Fibroblast of villous mesenchyme (primary cell): ENCODE measurements at places on chromosomes 11 and 22. TPM values are rescaled to one million over a fixed set of nuclear protein-coding genes. Genes with fewer than 3 reads are reported as not detected.

- no peak for DNase-seq
Measured at GRCh38 chr11:45282081-45282480, 4.1 kb downstream of the SYT13 start.

EML3 gene
- 15.5 and 21.6 TPM in 2 replicates for total RNA-seq

- peak; percentile 99 for DNase-seq
Measured at GRCh38 chr11:66051766-66052663, at the start of gene SF3B2. Gene SF3B2, plus strand, starts transcription at chr11:66052364. Its CDS starts 21 bp downstream, at chr11:66052385.

MRPL11 gene
- total RNA-seq = 38.0 and 46.7 TPM in 2 replicates

CSF2RB gene
- 2.6 and 11.2 TPM in 2 replicates for total RNA-seq

GRCh38 chr11:39971938-39972337 is 1487.5 kb downstream of the LRRC4C start:
- no peak for DNase-seq

DNA sequence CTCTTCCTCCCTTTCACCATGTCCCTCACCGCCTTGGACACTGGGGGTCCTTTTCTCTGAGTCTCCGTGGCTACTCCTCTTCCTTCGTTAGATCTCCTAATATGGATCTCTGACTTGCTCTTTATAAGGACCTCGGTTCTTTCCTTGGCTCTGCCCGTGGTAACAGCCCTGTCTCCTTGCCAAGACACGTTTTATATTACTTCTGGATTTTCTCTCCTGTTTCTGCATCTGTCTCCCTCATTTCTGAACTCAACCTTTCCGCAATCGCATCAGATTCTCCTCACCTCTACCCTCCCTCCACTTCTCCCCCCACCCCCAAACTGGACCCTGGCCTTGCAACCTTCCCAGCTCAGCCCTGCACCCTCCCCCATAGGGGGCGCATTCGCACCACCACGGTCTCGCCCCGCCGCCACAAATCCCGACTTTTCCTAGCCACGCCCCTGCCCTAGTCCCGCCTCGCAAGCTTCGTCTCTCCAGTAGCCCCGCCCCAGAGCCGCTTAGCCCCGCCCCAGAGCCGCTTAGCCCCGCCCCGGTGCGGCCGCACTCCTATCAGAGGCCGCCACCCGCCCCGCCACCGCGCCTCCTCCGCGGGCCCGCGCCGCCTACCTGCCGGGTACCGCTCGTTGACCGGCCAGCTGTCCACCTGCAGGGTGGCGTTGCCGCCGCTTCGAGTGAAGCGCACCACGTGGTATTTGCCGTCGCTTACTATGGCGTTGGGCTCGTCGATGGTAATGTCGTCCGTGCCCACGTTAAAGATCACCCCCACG is 39.0 kb downstream of the SLC22A12 start:
- DNase-seq = no peak

- DNase-seq = peak; percentile 83
Measured at GRCh38 chr11:110196241-110196754, 100.1 kb downstream of the RDX start.

- DNase-seq = no peak
Measured at GRCh38 chr11:76765863-76766350, 17.2 kb upstream of the TSKU start.

DNA sequence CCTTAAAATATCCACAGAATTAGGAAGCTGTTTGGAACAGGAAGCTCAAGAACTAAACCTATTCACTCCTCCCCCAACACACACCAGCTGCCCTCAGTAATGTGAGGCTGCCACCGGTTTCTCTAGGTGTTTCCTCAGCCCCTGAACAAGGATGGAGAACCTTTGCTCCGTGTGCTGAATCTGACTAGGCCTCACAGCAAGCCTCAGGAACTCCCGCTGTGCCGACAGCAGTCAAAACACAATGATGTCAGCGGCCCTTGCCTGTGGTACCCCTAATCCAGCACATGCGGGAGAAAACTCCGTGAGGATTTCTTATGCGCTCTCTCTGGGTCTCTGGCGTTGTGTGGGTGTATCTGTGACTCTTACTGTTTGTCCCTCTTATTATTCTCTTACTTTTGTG is 153.3 kb downstream of the EFCAB6 start:
- no peak for DNase-seq

DNA sequence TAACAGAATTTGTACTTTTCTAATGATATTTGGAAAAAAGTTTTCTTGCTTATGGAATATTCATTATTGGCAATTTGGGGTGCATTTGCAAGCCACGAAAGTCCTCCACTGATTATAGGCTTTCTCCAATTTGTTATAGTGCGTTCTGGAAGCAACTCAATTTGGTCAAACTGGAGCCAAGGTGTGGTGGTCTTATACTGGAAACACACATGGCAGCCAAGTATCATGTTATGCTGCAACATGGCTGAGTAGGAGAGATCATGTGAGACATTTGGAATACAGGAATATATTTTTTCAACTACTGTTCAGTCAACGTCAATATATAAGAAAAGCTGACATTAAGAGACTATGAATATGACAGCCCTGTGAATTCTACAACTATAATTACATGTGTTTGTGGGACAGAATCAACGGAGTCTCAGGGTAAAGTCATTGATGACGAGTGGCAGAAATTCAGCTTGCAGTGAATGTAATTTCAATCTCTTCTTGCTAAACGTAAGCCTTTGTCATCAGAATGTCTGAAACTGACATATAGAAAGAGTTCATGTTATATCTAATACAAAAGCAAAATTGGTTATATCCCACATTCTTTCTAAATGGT is 83.8 kb upstream of the FIBIN start:
- no peak for DNase-seq

GRCh38 chr11:126627421-126627820 is 271.9 kb downstream of the ST3GAL4 start:
- no peak for DNase-seq

SYT8 gene
- total RNA-seq = under 0.01 TPM in 1 of 2 replicates, not detected in the other
